ENCODE measurements at places on chromosomes 7 and 10.

GRCh38 chr10:983971-984655 is 4.1 kb upstream of the GTPBP4 start:
- DNase-seq: no peak

DNA sequence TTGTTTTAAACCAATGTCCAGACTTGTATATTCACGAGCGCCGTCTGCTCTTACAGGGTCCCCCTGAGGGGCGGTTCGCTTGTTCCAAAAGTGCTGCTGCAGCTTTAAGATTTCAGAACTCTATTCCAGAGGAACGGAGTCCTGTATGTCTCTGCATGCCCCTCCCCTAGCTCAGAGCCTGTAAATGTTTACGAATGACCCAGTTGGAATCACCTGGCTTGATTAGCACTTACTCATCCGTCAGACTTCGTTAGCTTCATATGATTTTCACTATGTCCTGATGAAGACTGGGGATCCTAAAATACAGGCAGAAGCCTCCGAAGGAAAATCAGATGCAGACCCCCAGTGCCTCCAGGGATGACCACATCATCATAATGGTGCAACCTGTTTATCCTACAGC is 4.5 kb upstream of the CHST15 start:
- DNase-seq: no peak

GRCh38 chr10:99484626-99485581 is 47.8 kb upstream of the NKX2-3 start:
- no peak for DNase-seq

- no peak for DNase-seq
Measured at GRCh38 chr7:156379324-156380070, 261.1 kb upstream of the RNF32 start.

- no peak for DNase-seq
Measured at GRCh38 chr10:18436902-18437301, 214.5 kb downstream of the NSUN6 start.

GRCh38 chr7:29269935-29270334 is 75.4 kb downstream of the CHN2 start:
- no peak for DNase-seq

- no peak for DNase-seq
Measured at GRCh38 chr10:78316451-78316931, 282.8 kb downstream of the RPS24 start.

DNA sequence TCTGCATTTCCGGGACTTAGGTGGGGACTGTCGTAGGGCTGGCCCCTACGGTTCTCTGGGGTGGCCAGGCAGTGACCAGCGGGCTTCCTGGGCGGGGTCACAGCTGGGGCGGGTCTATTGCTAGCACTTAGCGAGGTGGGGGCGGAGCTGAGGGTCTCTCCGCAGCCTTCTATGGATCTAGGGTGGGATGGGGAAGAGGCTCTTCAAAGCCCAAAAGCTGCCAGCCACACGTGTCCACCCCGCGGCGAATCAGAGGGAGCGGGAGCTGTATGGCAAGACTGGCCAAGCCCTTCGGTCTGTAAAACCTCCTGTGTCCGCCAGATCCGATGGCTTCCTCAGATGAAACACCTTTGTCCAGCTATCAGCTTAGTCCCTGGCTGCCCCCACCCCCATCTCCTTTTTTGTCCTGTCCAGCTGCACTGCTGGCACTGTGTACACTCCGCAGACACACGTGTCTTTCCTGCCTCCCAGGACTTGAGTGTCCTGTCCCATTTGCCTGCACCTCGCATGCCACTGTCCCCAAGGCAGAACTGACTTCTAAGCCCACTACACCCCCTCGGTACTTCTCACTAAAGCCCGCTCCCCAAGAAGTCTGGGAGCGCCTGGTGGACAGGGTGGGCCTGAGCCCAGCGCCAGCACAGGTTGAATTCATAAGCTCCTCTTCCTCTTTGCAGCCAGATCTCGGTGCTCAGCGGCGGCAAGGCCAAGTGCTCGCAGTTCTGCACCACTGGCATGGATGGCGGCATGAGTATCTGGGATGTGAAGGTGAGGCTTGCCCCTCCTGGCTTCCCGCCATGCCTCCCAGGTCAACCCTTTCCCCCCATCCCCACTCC is 14.8 kb downstream of the PDAP1 start:
- DNase-seq: no peak

GRCh38 chr7:75971309-75971960 is 23.0 kb downstream of the TMEM120A start:
- DNase-seq: no peak

- no peak for DNase-seq
Measured at GRCh38 chr10:22959950-22960349, 32.1 kb downstream of the ARMC3 start.

DNA sequence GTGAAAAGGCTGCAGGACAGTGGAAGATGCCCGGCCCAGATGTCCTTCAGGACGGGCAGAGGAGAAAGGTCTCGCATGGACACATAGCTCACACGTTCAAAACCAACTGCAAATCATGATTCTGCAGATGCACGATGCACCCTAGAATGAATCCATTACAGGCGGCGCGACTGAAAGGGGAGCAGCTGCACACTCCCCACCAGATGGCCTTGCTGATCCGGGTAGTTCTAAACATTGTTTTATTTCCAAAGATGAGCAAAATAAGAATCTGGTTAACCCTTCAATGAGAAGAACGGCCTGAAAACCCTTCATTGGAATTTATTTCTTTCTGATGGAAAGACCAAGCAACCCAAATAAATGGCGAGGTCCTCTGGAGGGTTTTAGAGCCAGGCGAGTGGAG is 33.8 kb downstream of the CHST15 start:
- DNase-seq: no peak

- DNase-seq: no peak
Measured at GRCh38 chr10:80139265-80139664, 6.7 kb downstream of the PLAC9 start.

DNA sequence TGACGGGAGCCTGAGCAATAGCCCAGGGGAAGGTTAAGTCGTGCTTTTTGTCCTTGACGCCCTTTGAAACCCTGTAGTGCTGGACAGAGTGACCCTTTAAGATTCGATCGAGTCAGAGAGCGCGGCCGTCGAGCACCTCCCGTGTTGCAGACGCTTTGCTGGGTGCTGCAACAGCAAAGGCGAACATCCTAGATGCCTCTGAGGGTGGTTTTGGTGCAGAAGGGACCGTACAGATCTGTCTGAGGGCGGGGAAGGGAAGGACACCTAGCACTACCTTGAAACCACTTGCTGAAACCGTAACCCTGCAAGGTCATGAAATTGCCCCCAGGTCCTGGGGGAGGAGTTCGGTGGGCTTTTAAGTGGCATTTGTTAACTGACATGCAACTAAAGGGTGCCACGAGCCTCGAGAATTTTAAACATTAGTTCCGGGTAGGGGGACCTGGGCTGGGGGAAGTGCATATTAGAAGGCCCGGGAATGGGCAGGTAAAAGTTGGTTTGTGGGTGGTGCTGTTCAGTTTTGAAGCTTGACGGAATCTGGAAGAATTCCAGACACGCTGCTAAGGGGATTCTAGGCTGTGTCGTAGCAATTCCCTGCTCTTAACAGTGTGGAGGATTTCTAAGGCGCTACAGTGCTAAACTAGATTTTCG is 786 bp downstream of the ATP5F1C start:
- no peak for DNase-seq

GRCh38 chr10:11336722-11337162 is 274.7 kb downstream of the USP6NL start:
- DNase-seq: no peak

DNA sequence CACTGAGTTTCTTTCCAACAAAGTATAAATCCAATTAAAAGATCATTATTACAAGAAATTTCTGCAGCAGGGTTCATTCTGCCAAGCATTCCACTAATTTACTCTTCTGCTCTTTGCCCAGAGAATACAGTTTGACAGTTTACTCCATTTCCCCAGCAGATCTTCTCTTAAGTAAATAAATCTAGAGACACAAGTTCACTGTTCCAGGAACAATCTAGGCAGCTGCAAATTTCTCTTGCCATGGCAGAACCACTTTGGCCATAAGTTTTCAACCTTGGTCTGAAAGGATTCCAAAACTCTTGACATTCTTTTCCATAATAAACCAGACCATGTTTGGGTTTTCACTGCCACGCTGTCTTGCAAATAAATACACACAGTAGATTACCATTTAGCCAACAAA is 11.5 kb downstream of the RGS10 start:
- DNase-seq: no peak

- no peak for DNase-seq
Measured at GRCh38 chr10:105844241-105844640, 1203.2 kb downstream of the SORCS3 start.

GRCh38 chr7:28556025-28556424 is 143.7 kb downstream of the CREB5 start:
- no peak for DNase-seq

- no peak for DNase-seq
Measured at GRCh38 chr7:41816111-41816510, 113.2 kb upstream of the INHBA start.

GRCh38 chr7:2662273-2663120 is 25.5 kb upstream of the AMZ1 start:
- no peak for DNase-seq

DNA sequence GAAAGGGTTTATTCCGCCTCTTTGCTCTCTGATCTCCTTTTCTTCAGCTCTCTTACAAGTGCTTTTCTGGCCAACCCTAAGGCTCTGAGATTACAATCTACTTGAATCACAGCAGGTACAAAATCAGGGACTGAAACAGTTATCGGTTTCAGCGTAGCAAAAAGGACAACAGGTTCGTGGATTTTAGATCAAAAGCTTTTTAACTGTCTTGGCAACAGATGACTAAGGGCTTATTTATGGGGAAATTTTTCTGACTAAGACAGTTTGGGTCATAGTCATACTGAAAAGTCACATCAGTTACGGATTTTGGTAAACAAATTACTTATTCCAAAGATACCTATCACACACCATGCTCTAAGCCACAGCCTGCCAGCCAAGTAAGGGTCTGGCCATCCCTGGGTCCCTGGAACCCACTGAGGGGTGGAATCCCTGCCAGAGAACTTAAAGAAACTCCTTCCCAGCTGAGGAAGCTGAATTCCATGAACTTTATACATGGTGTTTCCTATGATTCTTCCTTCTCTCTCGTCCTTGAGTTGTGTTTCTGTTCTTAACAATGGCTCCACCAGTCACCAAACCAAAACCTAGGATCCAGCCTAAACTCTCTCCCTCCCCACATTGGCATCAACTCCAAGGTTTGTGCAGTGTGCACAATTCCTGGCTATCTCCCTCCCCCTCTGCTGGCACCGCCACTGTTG is 169.3 kb downstream of the FAM107B start:
- no peak for DNase-seq

DNA sequence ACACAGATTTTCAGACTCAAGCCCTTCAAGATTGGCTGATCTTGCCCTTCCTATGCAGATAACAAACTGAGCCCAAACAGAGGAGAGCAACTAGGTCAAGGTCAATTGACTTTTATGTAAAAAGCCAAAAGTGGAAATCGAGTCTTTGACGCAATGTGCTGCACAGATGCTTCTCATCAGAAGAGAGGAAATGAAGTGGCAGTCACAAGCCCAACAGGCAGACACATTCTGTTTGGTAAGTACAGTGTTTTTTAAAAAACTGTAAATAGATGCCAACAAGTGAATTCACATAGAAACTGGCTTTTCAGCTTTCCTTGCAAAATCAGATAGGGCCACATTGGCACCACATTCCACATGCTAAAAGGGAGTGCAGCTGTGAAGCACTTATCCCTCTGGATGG is 606.6 kb downstream of the KCNMA1 start:
- DNase-seq: no peak

GRCh38 chr7:100064162-100064561 is 14.6 kb downstream of the ZSCAN21 start:
- no peak for DNase-seq

GRCh38 chr10:88986549-88987242 is 3.9 kb upstream of the FAS start:
- DNase-seq: no peak

DNA sequence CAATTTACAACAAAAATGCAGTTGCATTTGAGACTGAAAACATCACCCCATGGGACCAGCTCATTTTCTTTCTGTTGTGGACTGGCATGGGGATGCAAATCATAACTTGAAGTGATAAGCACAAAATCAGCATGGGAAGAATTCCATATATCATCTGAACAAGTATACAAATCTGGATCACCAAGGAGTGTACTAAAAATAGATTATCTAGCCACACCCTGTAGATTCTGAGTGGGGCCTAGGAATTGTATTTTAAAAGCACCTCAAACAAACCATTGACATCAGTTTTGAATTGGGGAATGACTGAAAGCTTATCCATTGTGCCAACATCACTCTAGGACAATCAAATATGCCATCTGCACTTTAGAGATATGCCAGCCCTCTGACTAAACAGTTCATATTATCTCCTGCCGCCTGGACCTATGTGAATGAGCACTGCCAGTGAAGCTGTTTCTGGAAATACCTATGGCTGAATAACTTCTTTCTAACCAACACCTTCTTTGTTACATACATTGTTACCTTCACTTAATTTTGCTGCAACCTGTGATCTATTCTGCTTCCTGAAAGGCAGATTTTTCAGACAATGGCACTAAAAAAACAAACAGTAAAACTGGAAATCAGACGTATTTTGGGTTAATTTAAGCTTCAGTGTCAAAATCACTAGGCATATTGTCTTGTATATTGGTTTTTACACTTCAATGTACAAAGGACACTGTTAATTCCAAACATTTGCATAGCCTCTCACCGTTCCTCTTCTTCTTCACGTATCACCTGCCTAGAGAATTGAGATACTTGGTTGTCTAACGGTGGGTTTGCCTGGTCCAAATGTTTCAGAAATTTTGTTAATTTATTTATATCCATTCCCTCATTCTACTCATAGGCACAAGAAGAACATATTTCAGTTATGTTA is 42.4 kb upstream of the HGF start:
- no peak for DNase-seq

DNA sequence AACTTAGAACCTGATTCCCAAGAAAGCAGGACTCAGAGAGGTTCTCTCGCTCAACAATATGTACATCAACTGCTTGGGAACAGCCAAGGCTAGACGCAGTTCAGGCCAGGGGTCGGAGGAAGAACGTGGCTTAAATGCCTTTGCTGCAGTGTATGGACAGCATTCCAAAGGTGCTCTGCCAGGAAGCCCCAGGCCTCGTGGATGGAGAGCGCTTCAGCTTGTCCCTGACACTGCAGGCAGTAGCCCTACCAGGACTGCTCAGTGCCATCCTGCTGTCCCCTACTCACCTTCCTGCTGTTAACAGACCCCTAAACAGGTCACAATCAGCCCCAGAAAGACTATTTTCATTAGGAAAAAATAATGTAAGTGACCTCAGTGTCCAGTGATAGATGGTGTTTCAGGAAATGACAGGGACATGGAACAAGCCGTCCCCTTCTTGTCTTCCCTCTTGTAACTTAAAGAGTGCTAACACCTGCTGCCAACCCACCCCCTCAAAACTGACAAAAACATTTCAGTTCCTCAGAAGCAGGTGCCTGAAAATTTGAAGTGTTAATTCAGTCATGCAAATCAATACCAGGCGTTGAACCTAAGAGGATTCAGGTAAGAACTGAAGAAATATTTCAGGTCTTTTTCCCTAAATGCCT is 16.5 kb downstream of the CREB3L2 start:
- DNase-seq: no peak

Data from cortex of kidney (tissue), 1 donor.